Caco-2 (cell line): ENCODE measurements at places on chromosomes 16 and 17. TPM values are rescaled to one million over a fixed set of nuclear protein-coding genes. Genes with fewer than 3 reads are reported as not detected.

The PRKAR1A gene
- 160 and 170 TPM in 2 replicates for total RNA-seq

The TAC4 gene
- 10.8 and 17.1 TPM in 2 replicates for total RNA-seq

The CDRT15 gene
- total RNA-seq = not detected in 2 replicates

The NPIPB9 gene
- total RNA-seq = 0.45 and 0.77 TPM in 2 replicates

The VAMP2 gene
- total RNA-seq = 10.5 and 12.2 TPM in 2 replicates

GRCh38 chr17:48636177-48637018 is 10.2 kb upstream of the HOXB9 start:
- peak; percentile 49 for DNase-seq
- H3K27ac ChIP-seq = no peak overlapping the region
- H3K4me3 ChIP-seq = no peak overlapping the region
- H3K36me3 ChIP-seq = no peaks in the 10 kb centered on the region
- peaks cover 5% of the 10 kb centered on the region for H3K4me1 ChIP-seq

The PITPNC1 gene
- 3.1 and 4.2 TPM in 2 replicates for total RNA-seq

The GAS2L2 gene
- total RNA-seq = not detected in 2 replicates
